Fibroblast of lung (primary cell): ENCODE measurements at places on chromosomes 7 and 10. TPM values are rescaled to one million over a fixed set of nuclear protein-coding genes. Genes with fewer than 3 reads are reported as not detected.

TCAF2 gene
- polyA plus RNA-seq, result 1.9 and 3.1 TPM in 2 replicates

NAT16 gene
- polyA plus RNA-seq, result not detected in 2 replicates

ST8SIA6 gene
- polyA plus RNA-seq, result 0.03 and 0.05 TPM in 2 replicates

SLC26A4 gene
- polyA plus RNA-seq, result 0.33 and 0.51 TPM in 2 replicates

DNA sequence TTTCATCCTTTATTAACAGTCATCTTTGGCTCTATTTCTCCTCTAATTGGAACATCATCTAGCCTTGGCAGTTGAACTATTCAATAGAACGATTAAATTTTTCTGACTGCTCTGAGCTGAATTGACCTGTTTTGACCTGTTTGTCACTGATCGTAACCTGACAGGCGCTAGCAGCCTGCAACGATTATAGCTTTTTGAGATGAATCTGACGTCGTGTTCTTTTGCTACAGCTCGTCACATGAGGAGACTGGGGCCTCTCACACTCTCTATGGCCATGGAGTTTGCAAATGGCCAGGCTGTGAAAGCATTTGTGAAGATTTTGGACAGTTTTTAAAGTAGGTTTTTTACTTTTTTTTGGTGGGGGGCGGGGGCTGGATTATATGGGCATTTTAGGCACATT lies 229.8 kb downstream of the FOXP2 start:
- no peak for DNase-seq
- no peaks in the 10 kb centered on the region for H3K36me3 ChIP-seq
- no peak overlapping the region for H3K27ac ChIP-seq
- H3K27me3 ChIP-seq, result no peaks in the 10 kb centered on the region

DNA sequence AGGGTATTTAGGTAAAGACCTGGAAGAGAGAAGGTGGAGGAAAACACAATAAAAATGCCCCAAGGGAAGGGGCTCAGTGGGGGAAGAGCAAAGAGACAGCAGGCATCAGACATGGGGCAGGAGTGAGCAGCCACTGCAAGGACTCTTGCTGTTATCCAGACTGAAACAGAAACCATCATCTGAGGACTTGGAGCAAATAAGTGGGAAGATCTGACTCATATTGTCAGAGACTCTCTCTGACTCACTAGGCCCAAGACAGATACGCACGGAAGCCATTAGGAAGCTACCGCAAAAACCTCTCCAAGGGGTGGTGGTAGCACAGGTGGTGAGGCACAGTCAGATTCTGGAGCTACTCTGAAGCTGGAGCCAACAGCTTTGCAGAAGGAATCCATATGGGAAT lies 110.7 kb downstream of the RNF32 start:
- peak; percentile 82 for DNase-seq
- no peak overlapping the region for H3K4me3 ChIP-seq
- H3K27me3 ChIP-seq, result no peaks in the 10 kb centered on the region
- no peak overlapping the region for H3K27ac ChIP-seq

GRCh38 chr10:16905320-16905719 lies 88.1 kb upstream of the RSU1 start:
- H3K27me3 ChIP-seq, result no peaks in the 10 kb centered on the region
- no peaks in the 10 kb centered on the region for H3K36me3 ChIP-seq
- H3K4me3 ChIP-seq, result no peak overlapping the region

DNA sequence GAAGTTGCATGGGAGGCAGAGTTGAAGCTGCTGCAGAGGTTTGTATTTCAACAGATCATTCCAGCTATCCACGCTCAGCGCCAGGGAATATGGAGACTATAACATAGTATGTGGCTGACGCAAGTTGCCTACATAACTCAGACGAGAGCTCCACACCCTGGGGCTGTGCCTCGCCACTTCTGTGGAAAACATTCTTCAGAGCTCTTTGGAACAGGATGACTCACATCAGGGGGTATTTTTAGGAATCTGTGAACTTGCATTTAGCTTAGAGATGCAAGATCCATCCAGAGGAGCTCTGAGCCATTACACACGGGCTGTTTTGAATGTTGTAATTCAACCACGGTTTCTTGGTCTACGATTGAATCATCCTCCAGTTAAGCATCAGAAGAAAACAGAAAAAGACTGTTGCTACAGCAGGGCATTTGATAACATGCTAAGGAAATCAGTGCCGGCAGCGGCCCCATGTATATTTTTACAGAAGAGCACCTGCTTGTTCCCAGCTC lies 481.5 kb upstream of the AKR1E2 start:
- no peaks in the 10 kb centered on the region for H3K27me3 ChIP-seq
- peak overlapping the region; percentile 91 for H3K27ac ChIP-seq
- H3K36me3 ChIP-seq, result no peaks in the 10 kb centered on the region
- peaks cover 15% of the 10 kb centered on the region for H3K4me1 ChIP-seq

GRCh38 chr7:13153266-13153665 lies 465.8 kb downstream of the ARL4A start:
- DNase-seq, result no peak
- H3K27ac ChIP-seq, result no peak overlapping the region
- no peaks in the 10 kb centered on the region for H3K4me1 ChIP-seq
- H3K36me3 ChIP-seq, result no peaks in the 10 kb centered on the region

GRCh38 chr10:29643771-29644501 lies 9.2 kb upstream of the SVIL start:
- DNase-seq, result peak; percentile 61
- no peak overlapping the region for H3K27ac ChIP-seq
- peaks cover 31% of the 10 kb centered on the region for H3K4me1 ChIP-seq
- H3K27me3 ChIP-seq, result no peaks in the 10 kb centered on the region
- H3K36me3 ChIP-seq, result no peaks in the 10 kb centered on the region
- H3K4me3 ChIP-seq, result no peak overlapping the region

- no peak overlapping the region for H3K27ac ChIP-seq
- no peaks in the 10 kb centered on the region for H3K27me3 ChIP-seq
- H3K4me3 ChIP-seq, result no peak overlapping the region
- no peaks in the 10 kb centered on the region for H3K36me3 ChIP-seq
Measured at GRCh38 chr10:3476186-3476585, 303.6 kb upstream of the PITRM1 start.

DNA sequence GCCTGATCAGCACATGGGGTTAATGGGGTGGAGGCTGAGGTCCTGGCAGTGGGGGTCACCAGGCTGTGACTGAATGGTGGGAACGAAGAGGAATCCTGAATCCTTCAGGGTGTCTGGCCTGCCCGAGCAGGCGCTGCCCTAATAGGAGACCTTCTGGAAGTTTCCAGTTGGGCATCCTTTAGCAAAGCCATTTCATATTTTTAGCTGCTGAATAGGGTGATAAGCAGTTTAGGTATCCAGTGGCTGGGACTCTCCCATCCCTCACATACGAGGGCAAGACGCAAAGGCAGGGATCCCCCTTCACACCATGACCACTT lies 159.3 kb downstream of the SH3PXD2A start:
- no peak overlapping the region for H3K4me3 ChIP-seq
- no peaks in the 10 kb centered on the region for H3K36me3 ChIP-seq
- no peak for DNase-seq
- H3K27me3 ChIP-seq, result no peaks in the 10 kb centered on the region
